ENCODE measurements at places on chromosomes 16 and 17.

- no peak for DNase-seq
These were observed 63.4 kb upstream of the GSG1L start for GRCh38 chr16:28126684-28127620.

GRCh38 chr17:59409336-59410048 is 78.0 kb downstream of the YPEL2 start:
- DNase-seq, result no peak

DNA sequence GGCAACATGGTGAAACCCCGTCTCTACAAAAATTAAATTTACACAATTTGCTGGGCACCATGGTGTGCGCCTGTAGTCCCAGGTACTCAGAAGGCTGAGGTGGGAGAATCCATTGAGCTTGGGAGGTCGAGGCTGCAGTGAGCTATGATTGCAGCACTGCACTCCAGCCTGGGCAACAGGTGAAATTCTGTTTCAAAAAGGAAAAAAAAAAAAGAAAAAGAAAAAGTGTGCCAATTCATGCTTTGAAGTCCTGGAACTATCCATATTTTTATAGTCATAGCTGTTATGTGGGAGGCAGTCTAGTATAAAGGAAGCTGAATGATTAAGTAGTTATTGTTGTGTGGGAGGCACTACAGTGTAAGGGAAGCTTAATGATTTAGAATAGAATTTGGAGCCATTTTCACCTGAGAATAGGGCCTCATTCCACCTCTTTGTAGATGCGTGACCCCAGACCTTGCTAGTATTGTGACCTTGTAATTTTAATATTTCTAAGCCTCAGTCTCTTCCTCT is 31.6 kb downstream of the IQCK start:
- DNase-seq, result no peak

GRCh38 chr17:16419074-16419928 is 3.9 kb downstream of the TRPV2 start:
- DNase-seq, result no peak

GRCh38 chr16:75267631-75268264 is 16.3 kb upstream of the BCAR1 start:
- no peak for DNase-seq

- no peak for DNase-seq
These were observed 24.2 kb upstream of the MPRIP start for GRCh38 chr17:17018021-17018441.

DNA sequence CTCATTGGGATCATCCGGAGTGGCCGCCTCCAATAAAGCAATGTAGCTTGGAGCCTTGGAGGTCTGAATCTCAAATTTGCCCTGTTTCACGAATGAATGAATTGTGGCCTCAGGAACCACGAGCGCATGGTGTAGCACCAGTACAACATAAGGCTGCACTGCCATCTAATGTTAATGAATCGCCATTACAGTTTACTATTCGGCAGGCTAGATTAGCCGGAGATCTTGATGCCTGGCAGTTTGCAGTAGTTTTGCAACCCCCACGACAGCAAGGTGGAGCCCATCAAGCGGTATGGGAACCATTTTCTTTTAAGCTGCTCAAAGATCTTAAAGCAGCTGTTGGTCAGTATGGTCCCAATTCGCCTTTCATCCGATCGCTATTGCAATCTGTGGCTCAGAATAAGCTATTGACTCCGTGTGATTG is 18.8 kb downstream of the ALOX15B start:
- DNase-seq, result peak; percentile 42

DNA sequence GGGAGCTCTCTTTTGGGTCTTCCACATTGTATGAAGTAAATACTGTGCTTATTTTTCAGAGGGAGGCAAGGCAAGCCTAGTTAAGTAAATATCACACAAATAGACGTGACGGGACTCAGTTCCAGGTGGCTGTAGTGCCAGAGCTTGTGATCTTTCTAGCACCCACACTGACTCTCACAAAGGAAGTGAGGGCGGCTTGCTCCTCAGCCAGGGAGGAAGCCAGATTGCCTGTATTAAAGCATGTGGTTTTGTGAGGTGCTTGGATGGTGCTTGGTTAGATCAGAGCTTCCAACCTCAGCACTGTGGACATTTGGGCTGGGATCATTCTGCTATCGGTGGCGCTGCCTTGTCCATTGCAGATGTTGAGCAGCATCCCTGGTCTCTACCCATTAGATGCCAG is 80.1 kb downstream of the VAT1L start:
- DNase-seq, result no peak

GRCh38 chr16:51355195-51355594 is 204.1 kb upstream of the SALL1 start:
- DNase-seq, result no peak

DNA sequence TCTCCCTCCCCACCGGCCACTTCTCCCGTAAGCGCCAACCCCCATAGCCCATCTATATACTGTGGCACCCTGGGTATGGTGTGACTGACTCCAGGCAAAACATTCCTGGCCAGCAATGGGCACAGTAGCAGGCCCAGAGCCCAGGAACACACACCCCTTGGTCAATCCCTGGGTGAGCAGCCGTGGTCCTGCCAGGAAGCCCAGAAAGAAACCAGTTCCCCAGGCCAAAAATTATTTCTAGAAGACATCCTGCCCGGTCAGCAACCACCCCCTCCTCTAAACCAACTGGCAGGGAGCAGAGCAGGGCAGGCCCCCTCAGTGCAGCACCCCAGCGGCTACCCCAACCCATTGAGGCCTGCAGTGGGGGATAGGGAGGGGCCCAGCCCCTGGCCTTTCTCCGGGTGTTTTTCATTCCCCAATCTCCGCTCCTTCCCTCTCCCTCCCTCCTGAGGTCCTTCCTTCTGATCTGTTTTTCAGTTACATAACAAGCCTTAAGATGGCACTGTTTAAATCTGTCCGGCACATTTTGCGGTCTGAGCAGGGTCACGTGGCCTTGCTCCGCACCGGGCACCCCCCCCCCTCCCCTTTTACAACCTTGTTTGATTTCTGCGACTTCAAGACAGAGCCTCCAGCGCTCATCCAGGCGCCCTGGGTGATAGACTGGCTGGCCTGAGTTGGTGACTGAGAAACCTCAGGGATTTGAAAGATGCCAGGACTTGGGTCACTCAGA is 2.0 kb downstream of the NPTX1 start:
- DNase-seq, result peak; percentile 16

- peak; percentile 16 for DNase-seq
These were observed at the start of gene SYNGR2 for GRCh38 chr17:78168242-78168902. Gene SYNGR2 (plus strand): TSS chr17:78168581. CDS start chr17:78168617, 36 bp downstream.
